ENCODE measurements at places on chromosomes 12 and 14. TPM values are rescaled to one million over a fixed set of nuclear protein-coding genes. Genes with fewer than 3 reads are reported as not detected.

GRCh38 chr12:103841690-103842584, 903 bp upstream of the NT5DC3 start:
- H3K27me3 ChIP-seq, result no peaks in the 10 kb centered on the region
- H3K4me1 ChIP-seq, result peaks cover 21% of the 10 kb centered on the region
- H3K27ac ChIP-seq, result peak overlapping the region; percentile 82
- H3K36me3 ChIP-seq, result no peaks in the 10 kb centered on the region

GRCh38 chr14:85308531-85309300, 221.2 kb upstream of the FLRT2 start:
- H3K4me3 ChIP-seq, result no peak overlapping the region
- no peaks in the 10 kb centered on the region for H3K27me3 ChIP-seq
- H3K4me1 ChIP-seq, result no peaks in the 10 kb centered on the region
- no peaks in the 10 kb centered on the region for H3K36me3 ChIP-seq

DNA sequence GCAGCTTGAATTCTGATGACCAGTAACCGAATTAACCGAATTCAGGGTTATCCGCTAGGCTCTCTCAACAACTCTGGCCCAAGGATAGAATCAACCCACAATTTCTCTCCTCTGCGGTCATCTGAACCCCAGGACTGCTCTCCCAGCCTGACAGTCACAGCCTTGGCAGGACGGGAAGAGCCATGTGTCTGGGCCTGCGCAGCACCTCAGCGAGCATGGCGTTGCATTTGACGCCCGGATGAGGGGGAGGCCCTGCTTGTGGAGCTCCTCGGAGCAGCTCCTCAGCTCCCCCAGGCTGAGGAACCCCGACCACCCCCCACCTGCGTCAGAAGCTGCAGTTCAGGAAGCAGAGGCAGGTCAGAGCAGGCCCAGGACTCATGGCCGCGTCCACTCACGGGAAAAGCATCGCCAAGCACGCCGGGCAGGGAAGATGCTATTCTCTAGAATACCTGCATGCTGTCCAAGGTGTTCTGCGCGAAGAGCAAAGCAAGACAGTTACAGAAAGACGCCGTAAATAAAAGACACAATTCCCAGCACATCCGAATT, 131.1 kb downstream of the PIWIL1 start:
- no peak overlapping the region for H3K4me3 ChIP-seq
- H3K27ac ChIP-seq, result no peak overlapping the region
- H3K27me3 ChIP-seq, result no peaks in the 10 kb centered on the region
- no peaks in the 10 kb centered on the region for H3K36me3 ChIP-seq
- no peak for DNase-seq

DNA sequence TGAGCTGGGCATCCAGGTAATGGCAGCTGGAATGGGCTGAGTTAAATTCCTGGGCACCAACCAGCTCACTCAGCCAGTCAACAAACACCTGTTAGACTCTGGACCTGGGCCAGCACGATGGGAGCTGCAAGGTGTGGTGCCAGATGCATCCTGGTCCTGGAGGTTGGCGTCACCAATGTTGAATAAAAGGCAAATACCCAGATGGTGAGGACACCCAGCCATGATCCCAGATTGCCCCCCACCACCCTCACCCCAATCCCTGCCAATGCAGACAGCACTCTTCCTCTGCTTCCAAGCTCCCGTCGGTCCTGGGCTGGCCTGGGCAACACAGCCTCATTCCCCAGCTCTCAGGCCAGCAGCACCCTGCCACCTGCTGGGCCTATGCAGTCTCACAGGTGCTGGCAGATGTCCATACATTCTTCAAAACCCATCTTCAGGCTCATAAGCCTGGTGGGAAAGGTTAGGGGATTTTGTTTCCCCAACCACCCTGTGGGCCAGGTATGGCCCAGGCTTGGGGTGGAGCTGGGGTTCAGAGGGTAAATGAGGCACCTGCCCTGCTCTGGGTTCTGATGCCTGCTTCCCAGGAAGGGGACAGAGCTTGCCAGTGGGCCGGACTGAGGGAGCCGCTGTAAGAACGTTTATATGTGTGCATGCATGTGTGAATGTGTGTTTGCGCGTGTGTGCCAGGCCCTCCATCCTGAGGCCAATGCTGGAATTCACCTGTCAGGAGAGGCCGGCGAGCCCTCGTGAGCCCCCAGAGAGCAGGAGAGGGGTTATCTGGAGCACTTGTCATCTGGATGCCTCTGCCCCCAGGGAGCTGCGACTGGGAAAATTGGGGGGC, 58.0 kb downstream of the LGMN start:
- H3K4me3 ChIP-seq, result no peak overlapping the region
- no peak for DNase-seq
- H3K36me3 ChIP-seq, result peaks cover 11% of the 10 kb centered on the region
- no peak overlapping the region for H3K27ac ChIP-seq

DNA sequence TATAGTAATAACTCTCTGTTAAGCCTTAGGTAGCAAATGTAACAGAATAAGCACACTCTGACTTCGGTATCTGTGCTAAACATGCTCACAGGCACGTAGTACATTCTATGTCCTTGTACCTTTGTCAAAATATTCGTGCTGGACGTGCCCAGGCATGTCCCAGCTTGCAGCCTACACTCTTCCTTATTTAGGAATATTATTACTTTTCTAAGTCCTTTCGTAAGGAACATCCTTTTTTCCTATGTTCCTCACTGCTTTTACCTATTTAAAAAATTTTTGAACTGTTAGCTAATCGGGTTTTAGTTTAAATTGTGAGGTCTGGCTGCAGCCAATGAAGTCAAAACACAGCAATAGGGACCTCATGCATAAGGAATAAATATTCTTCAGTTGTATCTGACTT, 24.1 kb upstream of the UBC start:
- DNase-seq, result no peak
- peaks cover 40% of the 10 kb centered on the region for H3K4me1 ChIP-seq
- no peaks in the 10 kb centered on the region for H3K27me3 ChIP-seq
- H3K27ac ChIP-seq, result peak overlapping the region; percentile 83

DNA sequence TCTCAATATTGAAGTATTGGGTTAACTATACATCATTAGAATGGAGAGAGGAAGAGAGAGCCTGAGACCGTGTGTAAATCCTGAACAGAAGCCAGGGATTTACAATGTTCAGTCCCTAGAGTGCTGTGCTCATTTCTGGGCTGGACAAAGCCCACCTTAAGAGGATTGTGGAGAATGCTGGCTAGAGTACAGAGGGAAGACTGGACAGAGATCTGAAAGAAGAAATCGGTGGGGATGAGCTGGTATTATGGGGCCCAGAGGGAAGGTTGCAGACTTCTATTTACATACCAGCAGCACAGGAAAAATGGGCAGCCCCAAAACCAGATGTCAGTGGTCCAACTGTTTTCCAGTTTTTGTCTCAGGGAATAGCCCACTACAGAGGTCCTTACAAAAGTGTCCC, 42.3 kb downstream of the RTN1 start:
- no peak overlapping the region for H3K27ac ChIP-seq
- no peaks in the 10 kb centered on the region for H3K27me3 ChIP-seq
- H3K36me3 ChIP-seq, result no peaks in the 10 kb centered on the region
- no peak overlapping the region for H3K4me3 ChIP-seq
- no peak for DNase-seq

GRCh38 chr12:57476162-57476992, 3.3 kb downstream of the ARHGAP9 start:
- DNase-seq, result no peak
- H3K27ac ChIP-seq, result no peak overlapping the region
- H3K4me1 ChIP-seq, result peaks cover 15% of the 10 kb centered on the region
- no peaks in the 10 kb centered on the region for H3K36me3 ChIP-seq

DNA sequence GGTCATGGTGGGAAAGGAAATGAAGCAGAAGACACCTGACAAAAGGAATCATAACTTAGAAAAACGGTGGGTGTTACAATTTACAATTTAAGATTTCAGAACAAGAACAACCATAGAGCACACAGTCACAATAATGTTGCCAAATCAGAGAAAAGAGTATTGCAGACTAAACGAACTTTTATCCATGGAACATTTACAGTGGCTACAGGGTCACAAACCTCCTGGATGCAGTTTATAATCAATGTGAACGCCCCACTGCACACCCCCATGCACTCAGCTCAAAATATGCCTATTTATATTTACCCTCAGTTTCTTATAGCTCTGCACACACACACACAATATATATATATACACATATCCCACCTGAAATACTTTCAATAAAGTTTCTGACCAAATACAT, 8.0 kb downstream of the KRR1 start:
- no peak for DNase-seq
- H3K36me3 ChIP-seq, result peaks cover 26% of the 10 kb centered on the region
- H3K4me3 ChIP-seq, result no peak overlapping the region
- H3K27ac ChIP-seq, result no peak overlapping the region
- no peaks in the 10 kb centered on the region for H3K27me3 ChIP-seq
- peaks cover 4% of the 10 kb centered on the region for H3K4me1 ChIP-seq

The HCAR3 gene
- total RNA-seq, result 0.41 TPM

The CMTM5 gene
- 2.6 TPM for total RNA-seq

The SLC25A47 gene
- not detected for total RNA-seq
